ENCODE measurements at places on chromosomes 11 and 22.
A peak's percentile ranks its signal among the peaks of the same experiment; 100 is the strongest.

DNA sequence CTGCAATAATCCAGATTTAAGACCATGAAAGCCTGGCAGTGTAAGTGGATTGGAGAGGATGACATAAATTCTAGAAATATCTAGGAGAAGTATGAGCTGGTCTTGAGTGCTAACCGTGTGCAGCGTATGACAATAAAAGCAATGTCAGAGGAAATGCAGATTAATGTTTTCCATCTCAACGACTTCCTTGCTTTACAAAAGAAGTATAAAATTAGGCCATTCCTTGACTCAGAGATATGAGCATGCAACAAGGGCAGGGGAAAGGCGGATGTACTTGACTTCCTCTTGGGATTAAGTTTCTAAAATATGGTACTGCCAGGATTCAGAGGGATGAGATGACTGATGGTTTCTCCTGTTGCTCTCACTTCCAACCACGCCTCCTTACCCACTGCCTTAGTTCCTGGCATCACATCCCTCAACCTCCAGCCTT lies 32.3 kb downstream of the ADAMTS15 start:
- DNase-seq, result peak; percentile 12

- DNase-seq, result no peak
Observed at GRCh38 chr22:17114173-17114897, 6.8 kb downstream of the TMEM121B start.

GRCh38 chr11:12120031-12121008 lies 9.9 kb downstream of the MICAL2 start:
- DNase-seq, result peak; percentile 52

- DNase-seq, result peak; percentile 64
Observed at GRCh38 chr11:87137711-87138110, 100.0 kb downstream of the TMEM135 start.

DNA sequence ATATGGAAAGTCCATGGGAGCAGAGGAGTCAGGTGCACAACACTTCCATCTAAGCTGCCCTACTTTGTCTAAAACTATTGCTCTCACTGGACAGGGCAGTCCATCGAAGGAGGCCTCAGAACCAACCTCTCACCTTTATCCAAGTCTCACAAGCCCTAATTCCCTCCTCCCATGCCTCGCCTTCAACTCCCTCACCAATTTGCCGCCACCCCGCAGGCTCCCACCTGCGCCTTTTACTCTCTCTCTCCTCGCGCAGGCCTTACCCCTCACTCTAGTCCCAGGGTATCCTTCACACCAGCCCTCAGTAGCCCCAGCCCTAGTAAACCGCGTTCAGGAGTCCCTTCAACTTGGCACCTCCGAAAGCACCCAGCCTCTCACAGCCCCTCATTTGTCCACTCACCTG lies 451 bp downstream of the FHIP1B start:
- DNase-seq, result no peak

DNA sequence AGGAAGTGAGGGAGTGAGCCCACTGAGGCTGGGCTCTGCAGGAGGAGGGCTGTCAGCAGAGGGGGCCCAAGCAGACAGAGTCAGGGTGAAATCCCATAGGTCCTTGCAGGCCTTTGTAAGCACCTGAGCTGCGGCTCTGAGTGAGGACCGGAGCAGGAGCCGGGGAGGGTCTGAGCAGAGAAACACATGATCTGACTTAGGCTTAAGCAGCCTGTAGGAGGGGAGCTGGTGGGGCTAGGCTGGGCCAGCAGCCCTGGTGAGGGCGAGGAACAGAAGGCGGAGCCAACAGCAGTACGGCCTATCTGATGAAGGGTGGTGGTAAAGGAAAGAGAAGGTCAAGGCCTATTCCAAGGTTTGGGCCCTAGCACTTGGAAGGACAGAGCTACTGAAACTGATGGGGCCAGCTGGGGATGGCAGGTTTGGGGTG lies 26.9 kb upstream of the CBX7 start:
- DNase-seq, result no peak

GRCh38 chr11:7473717-7474116 lies 11.6 kb upstream of the OLFML1 start:
- no peak for DNase-seq

GRCh38 chr11:36426226-36426848 lies 83.7 kb downstream of the TRAF6 start:
- DNase-seq, result no peak

GRCh38 chr22:49269928-49270327 lies 557.7 kb downstream of the BRD1 start:
- no peak for DNase-seq

- DNase-seq, result no peak
Observed at GRCh38 chr11:126355926-126356897, 726 bp downstream of the ST3GAL4 start.

DNA sequence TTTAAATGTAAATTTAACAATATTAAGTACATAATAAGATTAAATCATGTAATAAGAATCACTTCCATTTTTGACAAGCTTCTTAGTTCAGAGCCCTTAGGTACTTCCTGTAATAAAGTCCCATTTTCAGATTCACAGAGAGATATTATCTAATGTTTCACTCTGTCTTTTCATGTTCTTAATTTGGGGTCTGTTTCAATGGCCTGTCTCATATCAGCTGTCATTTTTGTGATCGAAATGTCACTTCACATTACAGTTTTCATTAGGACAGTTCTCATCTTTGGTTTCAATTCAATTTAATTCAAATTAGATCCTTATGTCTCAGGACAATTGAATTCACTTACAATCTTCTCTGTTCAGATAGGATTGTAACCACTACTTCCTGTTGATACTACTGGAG lies 22.6 kb upstream of the OLFML1 start:
- DNase-seq, result no peak

DNA sequence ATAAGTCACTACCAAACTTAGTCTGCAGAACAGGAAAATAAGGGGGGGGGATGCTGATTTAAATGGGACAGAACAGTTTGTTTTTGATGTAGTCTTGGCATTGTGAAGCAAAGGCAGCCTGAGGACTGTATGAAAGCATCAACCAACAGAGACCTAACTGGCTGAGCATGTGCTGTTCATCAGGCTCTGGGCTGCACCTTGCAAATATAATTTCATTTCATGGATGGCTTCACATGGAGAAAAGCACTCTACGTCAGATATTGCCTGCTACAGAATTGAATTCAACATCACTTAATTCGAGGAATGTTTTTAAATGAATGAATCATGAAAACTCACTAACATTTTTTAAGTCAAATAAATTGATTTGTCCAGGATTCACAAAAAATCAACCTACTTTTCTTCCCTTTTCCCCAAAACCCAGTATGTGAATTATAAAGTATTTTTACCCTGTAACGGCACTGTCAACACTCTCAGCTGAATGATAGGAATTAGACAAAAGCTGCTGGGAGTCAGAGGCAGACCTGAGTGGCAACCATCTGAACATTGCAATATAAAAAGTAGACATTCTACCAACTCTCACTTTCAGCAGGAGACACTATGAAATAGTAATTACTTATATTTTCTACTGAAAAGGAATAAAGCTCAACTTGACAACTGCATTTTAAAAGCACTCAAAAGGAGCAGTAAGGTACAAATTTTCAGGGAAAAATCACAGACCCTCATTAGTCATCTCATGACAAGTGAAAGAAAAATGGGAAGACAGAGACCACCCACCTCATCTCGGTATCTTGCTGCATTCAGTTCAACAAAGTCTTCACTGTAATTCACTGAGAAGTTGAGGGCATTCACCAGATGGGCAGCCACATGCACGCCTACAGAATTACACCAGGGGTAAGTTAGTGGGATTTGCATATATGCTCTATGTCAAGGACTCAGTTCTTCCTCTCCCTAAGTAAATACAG lies 47.5 kb downstream of the NOX4 start:
- no peak for DNase-seq

DNA sequence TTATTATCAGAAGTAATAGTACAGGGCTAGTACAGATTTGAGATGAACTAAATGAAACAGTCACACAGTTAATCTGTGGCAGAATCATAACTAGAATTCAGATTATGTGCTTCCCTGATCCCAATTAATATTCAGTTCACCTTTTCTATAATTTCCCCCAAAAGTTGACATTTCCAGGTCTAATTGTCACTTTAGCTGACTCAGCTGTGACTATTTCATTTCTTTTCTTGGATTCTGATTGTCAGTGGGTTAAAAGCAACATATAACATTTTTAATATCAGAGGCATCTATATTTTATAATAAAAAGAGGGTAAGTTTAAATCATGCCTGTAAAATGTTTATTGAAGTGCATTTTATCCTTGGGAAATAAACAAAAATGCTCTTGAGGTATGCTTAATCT lies 28.8 kb upstream of the SOX6 start:
- DNase-seq, result no peak

- no peak for DNase-seq
Observed at GRCh38 chr11:64469288-64469687, 110.3 kb downstream of the RPS6KA4 start.

- DNase-seq, result no peak
Observed at GRCh38 chr11:124075841-124076651, 34.9 kb upstream of the OR10G7 start.

DNA sequence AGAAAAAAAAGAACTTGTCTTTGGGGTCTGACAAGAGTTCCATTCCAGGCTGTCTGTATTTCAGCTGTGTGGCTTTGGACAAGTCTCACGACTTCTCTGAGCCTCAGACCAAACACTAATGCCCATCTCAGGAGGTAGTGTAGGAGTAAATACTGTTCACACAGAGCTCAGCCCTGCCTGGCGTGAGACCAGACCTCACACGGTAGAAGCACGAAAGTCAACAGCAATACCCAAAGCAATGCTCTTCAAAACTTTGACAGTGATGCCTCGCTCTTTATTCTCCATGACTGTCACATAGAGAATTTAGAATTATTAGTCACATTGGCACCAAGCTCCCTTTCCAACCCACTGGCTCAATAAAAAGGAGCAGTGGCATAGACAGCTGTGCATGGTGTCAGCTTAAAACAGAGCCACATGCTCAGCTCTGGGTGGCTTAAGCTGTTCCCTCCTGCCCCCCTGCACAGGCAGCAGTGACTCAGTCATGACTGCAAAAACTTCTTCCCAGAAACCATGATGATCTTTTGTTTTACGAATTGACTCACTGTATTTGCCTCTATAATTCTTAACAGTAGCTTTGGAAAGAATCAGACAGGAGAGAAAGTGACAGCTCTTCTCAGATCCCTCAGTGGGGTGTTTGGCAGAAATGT lies 74.0 kb upstream of the PHF21B start:
- DNase-seq, result peak; percentile 81

DNA sequence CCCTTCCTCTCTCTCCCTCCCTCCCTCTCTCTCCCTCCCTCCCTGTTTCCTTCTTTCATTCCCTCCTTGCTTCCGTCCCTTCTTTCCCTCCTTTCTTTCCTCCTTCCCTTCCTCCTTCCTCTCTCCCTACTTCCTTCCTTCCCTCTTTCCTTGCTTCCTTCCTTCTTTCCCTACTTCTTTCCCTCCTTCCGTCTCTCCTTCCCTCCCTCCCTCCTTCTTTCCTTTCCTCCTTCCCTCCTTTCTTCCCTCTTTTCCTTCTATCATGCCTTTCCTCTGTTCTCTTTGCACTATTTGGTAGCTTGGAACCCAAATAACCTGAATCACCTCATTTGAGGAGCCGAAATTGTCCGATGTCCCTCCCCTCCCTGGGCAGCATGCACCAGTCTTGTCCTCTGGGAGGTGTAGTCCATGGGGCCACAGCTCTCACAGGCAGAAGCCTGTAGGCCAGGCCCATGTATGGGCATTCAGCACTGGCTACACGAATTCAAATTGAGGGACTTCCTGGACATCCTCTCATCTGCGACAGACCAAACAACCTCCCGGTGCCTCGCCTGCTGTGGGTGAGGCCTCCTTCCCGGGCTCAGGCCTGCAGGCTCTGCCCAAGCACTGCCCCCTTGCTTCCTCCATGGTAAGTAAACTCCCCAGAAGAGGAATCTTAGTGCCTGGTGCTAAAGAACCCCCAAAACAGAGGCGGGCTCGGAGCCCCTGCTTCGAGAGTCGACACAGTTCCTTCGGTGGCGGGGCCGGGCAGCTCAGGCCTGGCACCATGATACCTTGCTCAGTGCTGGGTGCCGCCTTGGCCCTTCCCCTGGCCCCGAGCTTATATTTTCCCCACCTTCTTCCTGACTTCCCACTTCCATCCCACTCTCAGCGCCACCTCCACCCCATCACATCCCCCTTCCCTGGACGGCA lies 454.1 kb upstream of the CADM1 start:
- no peak for DNase-seq

DNA sequence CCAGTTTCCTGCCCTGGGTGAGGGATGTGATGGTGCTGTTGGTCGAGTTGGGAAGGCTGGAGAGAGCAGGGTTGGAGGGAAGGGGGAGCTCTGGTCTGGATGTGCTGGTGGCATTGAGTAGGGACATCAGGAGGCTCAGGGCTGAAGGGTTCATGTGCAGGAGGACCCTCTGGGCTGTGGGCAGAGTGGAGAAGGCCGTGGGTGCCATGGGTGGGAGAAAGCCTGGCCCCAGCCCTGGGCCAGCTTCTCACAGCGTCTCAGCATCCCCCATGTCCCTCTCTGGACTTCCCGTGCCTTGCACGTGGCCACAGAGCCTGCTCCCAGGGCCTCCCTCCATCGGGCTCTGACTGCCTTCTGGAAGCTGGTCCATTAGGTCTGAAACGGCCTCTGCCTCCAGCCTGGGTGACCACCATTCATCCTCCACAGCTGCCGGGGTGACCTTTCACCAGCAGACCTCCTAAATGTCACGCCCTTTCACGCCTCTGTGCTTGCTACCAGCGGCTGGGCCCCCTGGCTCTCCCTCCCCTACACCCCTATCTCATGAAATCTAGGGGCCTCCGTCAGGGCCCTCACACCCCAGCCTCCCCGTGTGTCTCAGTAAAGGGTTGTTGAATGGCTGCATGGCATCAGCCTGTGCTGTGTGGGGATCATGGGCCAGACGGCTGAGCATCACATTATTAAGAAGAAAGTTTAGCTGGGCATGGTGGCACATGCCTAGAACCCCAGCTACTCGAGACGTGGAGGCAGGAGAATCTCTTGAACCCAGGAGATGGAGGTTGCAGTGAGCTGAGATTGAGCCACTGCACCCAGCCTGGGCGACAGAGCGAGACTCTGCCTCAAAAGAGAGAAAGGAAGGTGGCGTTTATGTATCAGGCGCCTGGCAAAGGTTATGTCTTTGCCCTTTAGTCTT lies 25.5 kb downstream of the MYO7A start:
- no peak for DNase-seq

GRCh38 chr11:71454470-71455113 lies 1.6 kb downstream of the NADSYN1 start:
- no peak for DNase-seq

DNA sequence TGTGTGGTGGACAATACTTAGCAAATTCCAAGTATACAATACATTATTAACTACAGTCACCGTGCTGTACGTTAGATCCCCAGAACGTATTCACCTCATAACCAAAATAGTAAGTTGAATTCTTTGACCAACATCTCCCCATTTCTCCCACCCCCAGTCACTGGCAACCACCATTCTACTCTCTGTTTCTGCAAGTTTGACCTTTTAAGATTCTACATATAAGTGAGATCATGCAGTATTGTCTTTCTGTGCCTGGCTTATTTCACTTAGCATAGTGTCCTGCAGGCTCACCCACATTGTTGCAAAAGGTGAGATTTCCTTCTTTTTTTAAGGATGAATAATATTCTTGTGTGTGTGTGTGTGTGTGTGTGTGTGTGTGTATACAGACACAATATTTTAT lies 59.1 kb downstream of the IRAG1 start:
- no peak for DNase-seq
